ENCODE measurements at places on chromosomes 11 and 22.

GRCh38 chr11:11521306-11522002 lies 100.4 kb downstream of the GALNT18 start:
- no peak for DNase-seq

DNA sequence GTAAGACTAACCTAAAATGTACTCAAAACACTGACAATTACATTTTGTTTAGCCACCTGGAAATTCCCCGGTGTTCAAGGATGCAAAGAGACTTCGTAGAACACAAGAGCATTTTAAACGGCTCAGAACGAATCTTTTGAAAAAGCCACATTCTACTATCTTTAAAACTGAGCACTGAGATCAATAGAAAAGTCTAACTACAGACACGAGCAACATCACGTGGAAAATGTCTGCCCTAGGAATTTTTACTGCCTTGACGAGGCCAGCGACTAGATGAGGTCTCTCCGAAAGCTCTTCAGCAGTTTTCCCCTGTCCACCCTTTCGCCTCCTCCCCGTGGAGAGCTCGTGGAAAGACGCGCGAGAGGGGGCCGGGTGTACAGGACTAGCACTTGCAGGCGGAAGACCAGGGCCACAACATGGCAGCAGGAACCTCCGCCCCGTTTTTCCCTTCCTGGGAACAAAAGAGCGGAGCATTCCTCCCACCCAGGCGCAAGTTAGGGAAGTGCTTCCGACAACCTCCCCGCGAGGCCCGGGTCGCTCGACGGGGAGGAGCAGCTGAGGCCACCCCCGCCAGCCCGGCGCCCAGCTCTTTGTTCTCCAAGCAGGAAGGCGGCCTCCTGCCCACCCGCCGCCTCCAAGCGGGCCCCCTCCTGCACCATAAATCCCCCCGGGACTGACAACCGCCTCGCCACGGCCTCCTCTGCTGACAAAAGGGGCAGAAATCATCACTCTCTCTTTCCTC lies 1.1 kb downstream of the EIF4G2 start:
- DNase-seq = peak; percentile 17

GRCh38 chr22:19199479-19199878 lies 20.9 kb upstream of the SLC25A1 start:
- DNase-seq = no peak

DNA sequence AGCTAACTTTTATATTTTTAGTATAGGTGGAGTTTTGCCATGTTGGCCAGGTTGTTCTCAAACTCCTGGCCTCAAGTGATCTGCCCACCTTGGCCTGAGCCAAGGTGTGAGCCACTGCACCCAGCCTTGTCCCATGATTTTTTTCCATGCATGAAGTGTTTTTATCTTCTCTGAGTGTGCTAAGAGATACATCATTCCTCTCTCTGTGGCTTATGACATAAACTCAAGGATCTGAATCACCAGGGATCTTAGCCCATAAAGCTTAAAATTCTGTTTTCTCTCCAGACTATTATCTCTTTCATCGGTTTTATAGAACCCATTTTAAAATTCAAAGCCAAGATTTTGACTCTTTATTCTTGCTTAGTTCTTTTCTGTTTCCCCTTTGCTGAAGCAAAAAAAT lies 48.4 kb upstream of the C11orf58 start:
- DNase-seq = no peak

GRCh38 chr11:57310630-57311086 lies 14.1 kb downstream of the TNKS1BP1 start:
- no peak for DNase-seq

- no peak for DNase-seq
Observed at GRCh38 chr11:73055655-73056354, 86.3 kb downstream of the FCHSD2 start.

GRCh38 chr11:13229136-13229535 lies 48.5 kb upstream of the BMAL1 start:
- no peak for DNase-seq

DNA sequence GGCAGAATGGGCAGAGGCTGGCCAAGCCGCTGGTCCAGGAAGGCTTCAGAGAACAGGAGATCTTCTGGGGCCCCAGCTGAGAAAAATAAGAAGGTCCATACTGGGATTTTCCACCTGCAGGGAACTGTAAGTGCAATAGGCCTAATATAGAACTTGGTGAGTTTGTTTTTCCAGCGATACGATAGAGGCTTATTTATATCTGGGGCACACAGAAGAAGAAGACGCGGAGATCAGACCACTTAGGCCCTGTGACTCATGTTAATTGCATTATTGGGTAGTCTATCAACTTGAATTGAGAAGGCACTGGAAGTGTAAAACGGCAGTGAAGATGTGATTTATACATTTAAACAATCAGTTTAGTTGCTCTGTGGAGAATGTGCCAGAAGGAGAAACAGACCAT lies 7.7 kb upstream of the SRSF8 start:
- DNase-seq = no peak

DNA sequence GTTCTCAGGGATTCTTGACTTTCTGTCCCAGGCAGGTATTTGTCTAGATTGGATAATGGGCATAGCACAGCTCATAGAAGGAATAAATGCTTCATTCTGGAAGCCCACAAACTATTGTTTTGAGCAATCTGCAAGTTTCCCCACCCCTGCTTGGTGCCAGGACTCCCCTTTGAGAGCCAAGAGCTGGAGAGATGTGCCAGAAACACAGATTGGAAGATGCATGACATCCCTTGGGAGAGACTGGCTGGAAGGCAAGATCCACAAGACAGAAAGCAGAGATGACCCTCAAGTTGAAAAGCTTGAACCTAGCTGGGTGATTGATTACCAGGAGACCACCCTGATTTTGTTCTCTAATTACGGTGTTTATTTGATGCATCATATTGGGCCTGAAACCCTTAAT lies 89.2 kb upstream of the E2F8 start:
- DNase-seq = no peak

GRCh38 chr11:17268902-17269301 lies 7.6 kb upstream of the NUCB2 start:
- DNase-seq = no peak

DNA sequence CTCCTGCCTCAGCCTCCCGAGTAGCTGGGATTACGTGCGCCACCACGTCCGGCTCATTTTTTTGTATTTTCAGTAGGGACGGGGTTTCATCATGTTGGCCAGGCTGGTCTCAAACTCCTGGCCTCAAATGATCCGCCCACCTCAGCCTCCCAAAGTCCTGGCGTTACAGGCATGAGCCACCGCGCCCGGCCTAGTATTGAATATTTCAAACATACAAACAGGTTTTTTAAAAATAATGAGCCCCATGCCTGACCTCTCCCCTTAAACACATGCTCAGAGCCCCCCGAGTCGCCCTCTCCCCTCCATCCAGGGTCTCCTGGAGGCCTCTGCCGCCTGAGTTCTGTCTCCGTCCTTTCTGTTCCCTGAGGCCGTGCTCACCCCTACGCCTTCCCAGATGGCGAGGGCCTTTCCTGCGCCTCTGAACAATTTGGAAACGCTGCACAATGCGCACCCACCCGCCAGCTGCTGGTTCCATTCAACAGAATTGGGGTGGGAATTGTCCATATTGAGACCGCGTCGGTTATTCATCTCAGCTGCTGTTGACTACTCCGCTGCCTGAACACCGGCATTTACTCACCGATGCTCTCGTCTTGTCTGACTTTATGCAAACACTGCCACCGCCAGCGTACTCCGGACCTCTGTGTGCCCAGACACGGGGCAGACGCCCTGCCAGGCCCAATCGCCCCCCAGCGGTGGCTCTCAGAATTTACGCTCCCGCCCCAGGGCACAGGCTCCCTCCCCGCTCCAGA lies 13.6 kb upstream of the RNH1 start:
- no peak for DNase-seq

- no peak for DNase-seq
Observed at GRCh38 chr11:74786574-74786973, 37.9 kb downstream of the RNF169 start.

DNA sequence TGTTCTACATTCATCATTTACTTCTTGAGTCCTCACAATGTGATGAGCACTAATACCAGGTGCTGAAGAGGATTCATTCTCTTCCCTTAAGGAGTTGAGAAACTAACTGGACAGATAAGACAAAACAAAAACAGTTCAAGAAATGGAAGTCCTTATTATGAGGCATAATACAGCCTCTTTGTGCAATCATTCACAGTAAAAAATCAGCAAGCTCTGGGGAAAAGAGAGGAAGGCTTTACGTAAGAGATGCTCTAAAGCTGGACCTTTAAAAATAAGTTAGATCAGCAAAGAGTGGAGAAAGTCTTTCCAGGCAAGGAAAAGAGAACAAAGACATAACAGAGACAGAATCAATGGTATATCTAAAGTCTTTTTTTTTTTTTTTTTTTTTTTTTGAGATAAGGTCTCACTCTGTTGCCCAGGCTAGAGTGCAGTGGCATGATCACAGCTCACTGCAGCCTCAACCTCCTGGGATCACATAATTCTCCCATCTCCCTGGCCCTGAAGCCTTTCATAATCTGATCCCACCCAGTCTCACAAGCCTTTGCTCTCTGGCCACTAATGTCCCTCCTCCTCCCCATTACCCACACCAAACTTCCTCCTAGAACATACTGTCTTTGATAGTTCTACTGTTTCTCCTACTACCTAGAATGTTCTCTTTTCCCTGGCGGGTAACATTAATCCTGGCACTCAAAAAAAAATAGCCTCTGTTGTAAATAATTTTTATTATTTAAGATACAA lies 40.9 kb downstream of the MRTFA start:
- DNase-seq = no peak

- DNase-seq = no peak
Observed at GRCh38 chr22:42257386-42257785, 13.1 kb downstream of the TCF20 start.

GRCh38 chr11:109847621-109848020 lies 245.6 kb upstream of the ZC3H12C start:
- DNase-seq = no peak

DNA sequence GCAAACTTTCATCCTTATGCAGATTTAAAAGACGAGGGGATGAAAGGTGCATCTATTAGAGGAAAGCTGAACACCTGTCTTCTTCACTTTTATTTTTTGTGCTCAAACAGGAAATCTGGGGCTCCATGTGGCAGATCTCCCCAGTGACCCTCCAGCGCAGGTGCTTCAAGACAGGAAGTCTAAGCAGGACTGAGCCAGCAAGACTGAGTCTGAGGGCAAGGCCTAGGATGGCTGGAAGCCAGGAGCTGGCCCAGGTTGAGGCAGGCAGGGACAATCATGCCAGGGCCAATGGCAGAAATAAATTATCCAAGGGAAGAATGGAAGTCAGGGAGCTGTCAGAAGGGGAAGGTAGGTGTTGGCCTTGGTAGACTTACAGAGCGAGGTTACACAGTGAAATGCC lies 101.1 kb upstream of the SPON1 start:
- DNase-seq = no peak

GRCh38 chr11:81787584-81788049 lies 946.0 kb downstream of the FAM181B start:
- DNase-seq = no peak

- no peak for DNase-seq
Observed at GRCh38 chr11:66920978-66921784, 37.0 kb downstream of the PC start.

DNA sequence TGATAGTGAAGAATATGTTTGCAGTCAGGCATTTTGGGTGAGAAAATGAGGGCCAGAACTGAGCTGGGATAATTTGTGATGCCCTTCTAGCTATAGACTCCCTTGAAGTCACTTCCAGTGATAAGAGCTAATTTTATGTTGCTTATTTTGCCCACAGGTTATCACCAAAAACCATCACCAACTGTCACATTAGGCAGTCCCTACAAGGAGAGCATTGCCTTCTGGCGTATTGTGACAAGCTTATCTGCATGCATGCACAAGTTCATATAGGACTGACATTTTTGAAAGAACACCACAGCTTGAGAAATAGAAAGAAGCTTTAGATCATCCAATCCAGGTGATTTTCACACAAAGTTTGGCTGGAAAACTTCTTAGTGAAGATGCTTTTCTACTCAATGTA lies 735.3 kb upstream of the RAG2 start:
- no peak for DNase-seq

- no peak for DNase-seq
Observed at GRCh38 chr11:74925281-74925680, 23.6 kb downstream of the XRRA1 start.

- no peak for DNase-seq
Observed at GRCh38 chr22:49382451-49382735, 445.3 kb downstream of the BRD1 start.

DNA sequence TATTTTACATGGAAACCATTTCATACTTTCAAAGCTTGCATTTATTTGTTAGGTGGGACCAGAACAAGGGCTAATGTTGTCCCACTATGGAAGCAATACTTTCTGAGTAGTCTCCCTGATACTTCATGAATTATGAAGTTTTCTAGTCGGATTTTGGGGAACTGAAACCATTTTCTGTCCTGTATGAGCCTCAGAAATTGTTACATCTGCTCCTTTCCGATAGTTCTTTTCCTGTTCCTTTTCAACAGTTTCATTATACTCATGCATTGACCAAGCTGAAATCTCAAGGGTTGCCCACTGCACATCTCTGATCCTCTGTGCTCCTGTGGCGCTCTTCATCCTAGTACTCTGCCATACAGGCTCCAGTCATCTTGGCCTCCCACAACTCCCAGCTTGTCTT lies 31.5 kb upstream of the GLYATL1 start:
- no peak for DNase-seq

DNA sequence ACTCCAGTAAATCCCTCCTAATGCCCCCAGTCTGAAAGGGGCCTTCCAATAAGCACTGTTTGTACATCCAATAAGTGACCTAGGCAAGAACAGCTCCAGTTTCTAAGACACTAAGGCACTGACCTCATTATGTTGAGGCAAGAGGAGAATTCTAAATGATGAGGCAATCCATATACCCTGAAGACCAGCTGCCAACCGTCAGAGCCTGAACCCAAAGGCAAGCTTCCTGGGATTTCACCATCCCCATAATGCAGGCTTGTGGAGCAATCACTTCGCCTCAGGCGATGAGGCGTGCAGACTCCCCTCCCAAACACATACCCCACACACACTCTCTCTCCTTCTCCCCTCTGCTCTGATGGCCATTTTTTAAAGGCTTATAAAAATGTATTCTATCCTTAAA lies 49.5 kb downstream of the LGR4 start:
- DNase-seq = no peak

GRCh38 chr22:47773635-47774034 lies 1011.2 kb downstream of the TBC1D22A start:
- no peak for DNase-seq

- DNase-seq = no peak
Observed at GRCh38 chr22:24068377-24068680, 57.2 kb downstream of the CABIN1 start.

- DNase-seq = no peak
Observed at GRCh38 chr11:84812471-84812969, 814.6 kb downstream of the DLG2 start.

- DNase-seq = no peak
Observed at GRCh38 chr11:72703267-72704008, 29.2 kb upstream of the PDE2A start.

GRCh38 chr11:88212300-88212699 lies 37.1 kb upstream of the RAB38 start:
- no peak for DNase-seq

DNA sequence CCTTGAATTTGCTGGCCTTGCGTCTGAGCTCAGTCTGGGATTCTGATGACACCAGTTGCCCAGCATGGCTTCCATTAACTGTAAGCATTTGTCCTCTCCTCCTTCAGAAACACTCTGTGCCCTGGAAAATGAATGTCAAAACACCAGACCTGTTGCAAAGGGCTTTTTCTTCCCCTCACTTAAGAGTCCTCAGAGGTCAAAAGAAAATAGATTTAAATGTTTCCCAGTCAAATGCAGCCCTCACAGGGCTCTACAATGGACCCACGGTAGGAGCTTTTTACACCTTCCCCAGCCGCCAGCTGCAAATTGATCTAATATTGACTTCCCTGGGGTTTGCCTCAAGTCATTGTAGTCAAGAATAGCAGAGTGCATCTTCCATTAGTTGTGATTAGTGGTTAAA lies 332.2 kb downstream of the INSC start:
- no peak for DNase-seq
